OCI-M1 (cell line): ENCODE measurements at places on chromosomes 16 and 17.

- no peak for DNase-seq
Measured at GRCh38 chr17:60747069-60747808, 69.6 kb downstream of the BCAS3 start.

- DNase-seq = no peak
Measured at GRCh38 chr17:76000755-76001521, at the start of gene CDK3. Gene CDK3 (plus strand): TSS chr17:76000855. CDS start chr17:76001426, 571 bp downstream.

DNA sequence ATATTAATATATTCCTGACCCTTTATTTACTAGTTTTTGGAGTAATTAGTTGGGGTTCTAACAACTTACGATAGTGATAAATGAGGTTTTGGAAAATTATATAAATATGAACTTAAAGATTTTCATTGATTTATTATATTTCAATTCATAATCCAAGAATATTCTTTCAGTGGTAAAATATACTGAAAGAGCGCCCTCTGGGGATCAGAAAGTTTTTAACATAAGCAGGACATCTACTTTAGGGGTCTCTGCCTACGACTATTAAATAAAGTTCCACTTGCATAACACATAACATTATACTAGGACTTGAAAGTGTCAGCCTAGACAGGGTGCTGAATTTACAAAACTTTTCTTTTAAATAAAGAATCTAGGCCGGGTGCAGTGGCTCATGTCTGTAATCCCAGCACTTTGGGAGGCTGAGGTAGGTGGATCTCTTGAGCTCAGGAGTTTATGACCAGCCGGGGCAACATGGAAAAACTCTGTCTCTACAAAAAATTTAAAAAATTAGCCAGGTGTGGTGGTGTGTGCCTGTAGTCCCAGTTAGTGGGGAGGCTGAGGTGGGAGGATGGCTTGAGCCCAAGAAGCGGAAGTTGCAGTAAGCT, 15.6 kb downstream of the RFWD3 start:
- peak; percentile 35 for DNase-seq

- DNase-seq = no peak
Measured at GRCh38 chr17:47423406-47424295, 99.9 kb downstream of the EFCAB13 start.

GRCh38 chr16:27320261-27321012, 6.7 kb downstream of the IL4R start:
- no peak for DNase-seq

DNA sequence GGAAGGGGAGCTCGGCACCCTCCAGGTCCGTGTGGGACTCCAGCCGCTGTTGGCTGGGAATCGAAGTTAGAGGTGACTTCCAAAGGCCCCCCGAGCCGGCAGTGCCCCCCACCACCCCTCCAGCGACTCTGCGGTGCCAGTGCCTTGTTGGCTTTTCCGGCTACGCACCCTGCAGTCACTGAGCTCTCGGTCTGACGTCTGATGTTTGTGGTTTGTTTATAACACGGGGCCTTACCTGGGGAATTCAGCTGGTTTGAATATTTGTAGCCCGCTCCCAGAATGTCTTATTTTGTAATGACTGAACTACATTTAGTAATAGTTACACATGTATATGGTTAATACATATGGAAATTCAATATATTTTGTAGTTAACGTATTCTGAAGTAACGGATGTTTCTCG, 7.1 kb upstream of the BAIAP3 start:
- no peak for DNase-seq

GRCh38 chr17:80632046-80632581, 87.5 kb downstream of the RPTOR start:
- no peak for DNase-seq

GRCh38 chr16:75550211-75550662, 5.8 kb downstream of the TMEM231 start:
- DNase-seq = peak; percentile 39

GRCh38 chr17:67511012-67511411, 133.9 kb downstream of the PITPNC1 start:
- no peak for DNase-seq

- DNase-seq = no peak
Measured at GRCh38 chr17:78475211-78475610, 96.8 kb downstream of the PGS1 start.

DNA sequence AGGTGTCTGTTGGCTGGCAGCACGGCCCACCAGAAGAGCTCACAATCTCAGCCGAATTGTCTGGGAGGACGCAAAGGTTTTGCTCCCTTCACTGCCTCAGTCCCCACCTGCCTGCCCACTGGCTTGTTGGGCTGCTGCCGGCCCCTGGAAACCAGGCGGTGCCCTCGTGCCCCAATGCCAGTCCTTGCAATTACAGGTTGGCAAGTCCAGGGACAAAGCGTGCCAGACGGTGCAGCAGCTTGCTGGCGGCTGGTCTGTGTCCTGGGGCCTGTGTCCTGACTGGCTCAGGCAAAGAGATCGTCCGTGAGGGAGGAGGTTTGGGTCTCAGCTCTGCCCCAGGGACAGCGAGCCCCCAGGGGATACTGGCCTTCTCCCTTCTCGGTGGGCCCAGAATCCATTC, 24.6 kb upstream of the SPNS2 start:
- no peak for DNase-seq

- no peak for DNase-seq
Measured at GRCh38 chr17:40895106-40895730, 10.2 kb upstream of the KRT20 start.

DNA sequence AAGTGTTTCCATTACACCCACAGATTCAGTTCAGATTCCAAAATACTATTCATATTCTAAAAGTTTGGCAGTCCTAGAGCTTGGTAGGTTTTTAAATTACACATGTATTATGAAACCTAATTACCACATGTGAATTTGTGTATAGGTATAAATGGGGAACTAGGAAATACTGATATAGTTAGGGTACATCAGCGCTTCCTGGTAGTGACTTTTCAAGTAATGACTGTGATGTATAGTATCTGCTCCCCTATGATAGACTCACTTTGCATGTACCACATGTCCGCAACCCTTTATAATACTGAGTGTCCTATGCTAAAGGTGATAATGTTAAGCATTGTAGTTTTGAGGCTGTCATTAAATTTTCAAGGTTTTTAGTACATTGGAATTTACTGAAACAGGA, 22.9 kb downstream of the CDK12 start:
- no peak for DNase-seq

- DNase-seq = peak; percentile 84
Measured at GRCh38 chr17:6641247-6641863, 495 bp downstream of the TXNDC17 start.

- no peak for DNase-seq
Measured at GRCh38 chr16:76201385-76201784, 75.8 kb upstream of the CNTNAP4 start.

DNA sequence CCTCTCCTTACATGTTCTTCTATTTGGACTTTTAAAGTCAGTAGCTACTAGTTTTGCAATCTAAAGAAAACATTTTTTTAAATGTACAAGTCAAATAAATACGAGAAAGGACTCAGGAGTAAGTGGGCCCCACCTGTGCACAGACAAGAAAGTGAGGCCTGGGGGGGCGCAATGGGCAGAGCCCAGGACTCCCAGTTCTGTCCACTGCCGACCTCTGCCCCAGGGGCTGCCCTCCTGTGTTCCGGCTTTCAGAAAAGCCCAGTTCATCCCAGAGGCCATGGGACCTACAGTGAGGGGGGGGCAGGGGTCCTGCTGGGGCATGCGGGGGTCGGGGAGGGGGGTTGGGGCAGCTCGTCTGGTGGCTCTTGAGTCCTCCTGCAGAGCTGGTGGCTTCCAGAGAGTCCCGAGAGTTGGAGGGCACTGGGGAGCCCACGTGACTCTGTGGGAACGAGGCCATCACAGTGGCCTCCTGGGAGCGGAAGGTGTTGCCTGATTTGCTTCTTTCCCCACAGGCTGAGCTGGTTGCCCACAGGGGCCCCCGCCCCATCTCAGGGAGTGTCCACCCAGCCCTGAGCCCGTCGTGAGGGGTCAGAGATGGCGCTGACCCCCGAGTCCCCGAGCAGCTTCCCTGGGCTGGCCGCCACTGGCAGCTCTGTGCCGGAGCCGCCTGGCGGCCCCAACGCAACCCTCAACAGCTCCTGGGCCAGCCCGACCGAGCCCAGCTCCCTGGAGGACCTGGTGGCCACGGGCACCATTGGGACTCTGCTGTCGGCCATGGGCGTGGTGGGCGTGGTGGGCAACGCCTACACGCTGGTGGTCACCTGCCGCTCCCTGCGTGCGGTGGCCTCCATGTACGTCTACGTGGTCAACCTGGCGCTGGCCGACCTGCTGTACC, 2.4 kb downstream of the UTS2R start:
- DNase-seq = no peak

DNA sequence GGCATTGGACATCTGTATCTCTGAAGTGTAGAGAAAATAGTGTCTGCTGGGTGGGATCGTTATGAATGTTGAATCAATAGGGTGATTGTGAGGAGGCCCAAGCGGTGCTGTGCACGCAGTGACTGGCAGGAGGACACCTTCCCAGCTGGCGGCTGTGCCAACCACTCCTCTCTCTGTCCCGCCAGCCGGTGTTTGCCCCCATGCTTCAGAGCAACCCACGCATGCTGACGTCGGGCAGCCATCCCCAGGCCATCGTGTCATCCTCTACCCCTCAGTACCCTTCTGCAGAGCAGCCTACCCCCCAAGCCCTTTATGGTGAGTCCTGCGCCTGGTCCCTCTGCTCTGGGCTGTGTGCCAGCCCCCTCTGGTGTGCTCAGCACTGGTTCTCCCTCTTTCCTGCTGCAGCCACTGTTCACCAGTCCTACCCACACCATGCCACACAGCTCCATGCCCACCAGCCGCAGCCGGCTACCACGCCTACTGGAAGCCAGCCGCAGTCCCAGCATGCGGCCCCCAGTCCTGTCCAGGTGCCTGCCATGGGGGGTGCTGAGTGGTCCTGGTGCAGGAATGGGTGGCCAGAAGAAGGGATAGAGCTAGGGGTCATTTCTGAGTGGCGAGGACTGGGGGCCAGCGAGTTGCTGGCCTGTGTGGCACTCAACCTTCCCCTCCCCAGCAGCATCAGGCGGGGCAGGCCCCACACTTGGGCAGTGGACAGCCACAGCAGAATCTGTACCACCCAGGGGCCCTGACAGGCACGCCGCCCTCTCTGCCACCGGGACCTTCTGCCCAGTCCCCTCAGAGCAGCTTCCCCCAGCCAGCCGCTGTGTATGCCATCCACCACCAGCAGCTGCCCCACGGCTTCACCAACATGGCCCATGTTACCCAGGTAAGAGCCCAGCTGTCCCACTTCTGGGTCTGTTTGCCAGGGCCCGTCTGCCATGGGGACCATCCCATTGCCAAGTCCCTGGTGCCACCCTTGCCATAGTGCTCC, 11.0 kb downstream of the TUFM start:
- no peak for DNase-seq

- DNase-seq = no peak
Measured at GRCh38 chr16:28313587-28313986, 21.3 kb downstream of the SBK1 start.

- peak; percentile 75 for DNase-seq
Measured at GRCh38 chr17:74212209-74212912, 1.0 kb upstream of the TTYH2 start.

GRCh38 chr17:71201639-71202038, 919.2 kb upstream of the SOX9 start:
- no peak for DNase-seq

- peak; percentile 67 for DNase-seq
Measured at GRCh38 chr16:3401719-3402397, 843 bp downstream of the ZNF174 start.

GRCh38 chr17:41977991-41978390, 11.4 kb downstream of the CNP start:
- no peak for DNase-seq

- no peak for DNase-seq
Measured at GRCh38 chr17:72935984-72936383, 156.5 kb downstream of the SLC39A11 start.

DNA sequence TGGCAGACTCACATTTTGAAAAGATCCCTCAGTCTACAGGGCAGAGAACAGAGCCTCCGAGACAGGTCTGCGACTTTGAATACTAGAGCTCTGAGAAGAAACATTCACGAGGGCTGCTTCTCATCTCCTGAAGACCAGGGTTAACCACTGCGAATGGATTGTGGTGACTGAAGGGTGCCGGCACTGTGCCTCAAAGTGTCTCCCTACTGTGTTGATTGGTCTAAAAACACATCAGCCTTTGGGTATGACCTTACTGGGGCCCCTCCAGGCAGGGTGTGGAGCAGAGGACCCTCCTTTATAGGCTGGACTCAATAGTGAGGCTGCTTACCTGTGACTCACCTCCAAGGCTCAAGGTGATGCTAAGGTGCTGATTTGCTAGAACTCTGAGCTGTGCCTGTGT, 2.6 kb upstream of the LGALS9 start:
- DNase-seq = no peak

- no peak for DNase-seq
Measured at GRCh38 chr16:80627108-80627507, 86.3 kb downstream of the DYNLRB2 start.

DNA sequence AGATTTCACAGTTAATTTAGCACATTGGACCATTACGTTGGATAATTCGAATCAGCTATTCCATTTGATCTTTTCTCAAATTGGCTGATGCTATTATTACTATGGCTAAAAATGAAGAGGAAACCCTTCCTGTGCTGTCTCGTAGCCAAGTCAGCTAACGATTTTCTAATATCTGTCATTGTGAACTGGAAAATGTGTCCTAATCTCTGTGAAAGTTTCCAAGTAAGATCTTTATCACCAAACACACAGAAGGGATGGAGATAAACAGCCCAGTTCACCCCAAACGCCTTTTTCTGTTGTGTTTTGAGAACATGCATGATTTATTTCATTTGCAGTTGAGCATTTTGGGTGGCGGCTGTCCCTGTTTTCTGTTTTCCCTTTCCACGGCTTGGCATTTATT, 312.8 kb downstream of the FOXL1 start:
- DNase-seq = no peak

DNA sequence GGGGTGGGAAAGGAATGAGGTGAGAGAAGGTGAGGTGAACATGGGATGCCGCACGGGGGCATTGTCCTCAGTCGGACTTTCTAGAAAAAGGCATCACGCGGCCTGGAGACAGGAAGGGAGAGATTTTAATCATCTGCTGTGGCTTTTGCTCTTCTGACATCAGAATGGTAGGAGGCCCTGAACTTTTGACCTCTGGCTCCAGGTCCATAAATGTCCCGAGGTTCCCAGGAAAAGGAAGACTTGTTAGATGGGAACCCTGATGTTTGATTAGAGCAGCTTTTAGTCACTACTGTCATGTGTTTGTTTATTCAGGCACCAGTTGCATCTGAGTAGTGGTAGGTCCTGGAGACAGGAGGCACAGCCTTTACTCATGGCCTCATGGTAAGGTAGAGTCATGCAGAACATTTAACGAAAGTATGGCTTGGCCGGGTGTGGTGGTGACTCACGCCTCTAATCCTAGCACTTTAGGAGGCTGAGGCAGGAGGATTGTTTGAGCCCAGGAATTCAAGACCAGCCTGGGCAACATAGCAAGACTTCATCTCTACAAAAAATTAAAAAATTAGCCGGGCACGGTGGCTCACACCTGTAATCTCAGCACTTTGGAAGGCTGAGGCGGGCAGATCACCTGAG, 203.1 kb downstream of the MSI2 start:
- peak; percentile 68 for DNase-seq

DNA sequence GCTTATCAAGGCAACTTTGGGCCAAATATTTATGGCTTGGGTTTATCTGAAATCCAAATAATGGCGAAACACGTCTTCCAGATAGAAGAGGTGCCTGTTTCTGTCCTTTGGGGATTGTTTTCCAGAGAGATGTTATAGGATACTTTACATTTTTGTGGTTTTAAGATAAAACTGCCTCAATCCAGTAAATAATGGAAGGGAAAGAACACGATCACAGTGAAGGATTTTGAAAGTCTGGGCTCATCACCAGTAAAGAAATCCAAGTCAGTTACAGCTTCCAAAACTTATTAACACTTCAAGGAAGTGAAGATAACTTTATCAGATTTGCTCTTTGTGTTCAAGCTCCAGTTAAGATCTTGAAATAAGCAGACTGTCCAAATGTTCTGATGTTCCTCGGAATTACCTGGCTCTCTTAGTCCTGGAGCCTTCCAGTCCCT, 30.1 kb downstream of the DNAH2 start:
- DNase-seq = no peak
